Glutamatergic neuron (in vitro differentiated cells): ENCODE measurements at places on chromosomes 12 and 14. TPM values are rescaled to one million over a fixed set of nuclear protein-coding genes. Genes with fewer than 3 reads are reported as not detected.

DNA sequence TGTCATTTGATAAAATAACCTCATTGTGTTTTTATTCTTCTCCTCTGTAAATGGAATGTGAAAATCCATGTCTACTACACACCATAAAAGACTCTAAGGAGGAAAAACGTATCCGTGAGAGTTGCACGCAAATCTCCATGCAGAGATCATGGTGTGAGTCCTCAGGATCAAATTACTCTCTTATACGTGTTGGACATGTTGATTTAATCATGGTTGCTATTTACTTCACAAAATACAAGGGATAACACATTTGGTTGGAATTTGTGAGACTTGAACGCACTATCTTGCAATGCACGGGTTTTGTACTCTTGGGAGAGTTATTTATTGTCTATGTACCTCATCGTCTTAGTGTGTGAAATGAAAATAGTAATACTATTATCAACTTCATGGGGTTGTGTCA lies 128.0 kb upstream of the RASSF8 start:
- no peak overlapping the region for H3K27ac ChIP-seq
- no peak overlapping the region for H3K4me3 ChIP-seq
- peaks cover 21% of the 10 kb centered on the region for H3K4me1 ChIP-seq
- H3K36me3 ChIP-seq: no peaks in the 10 kb centered on the region

DNA sequence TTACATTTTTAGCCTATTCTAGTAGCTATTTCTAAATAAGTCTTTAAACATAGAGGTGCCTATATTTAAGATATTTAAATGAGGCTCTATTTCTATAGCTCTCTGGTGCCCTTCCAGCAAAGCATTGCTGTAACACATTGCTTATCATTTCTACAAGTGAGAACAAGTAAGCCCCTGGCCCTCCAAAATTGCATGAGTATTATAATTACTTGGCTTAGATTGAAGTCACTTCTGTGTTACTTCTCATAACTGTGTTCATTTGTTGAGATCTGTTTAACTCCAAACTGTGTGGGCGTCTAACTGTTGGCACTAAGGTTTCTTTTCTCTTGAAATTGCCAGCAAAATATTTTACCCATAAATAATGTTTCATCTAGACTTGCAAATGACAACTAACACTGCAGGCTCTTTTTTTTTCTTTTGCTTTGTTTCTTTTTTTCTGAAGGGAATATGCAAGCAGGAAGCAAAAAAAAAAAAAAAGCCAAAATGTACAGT lies 66.5 kb downstream of the DAD1 start:
- H3K36me3 ChIP-seq: no peaks in the 10 kb centered on the region
- no peak for DNase-seq
- no peak overlapping the region for H3K27ac ChIP-seq
- no peaks in the 10 kb centered on the region for H3K27me3 ChIP-seq

- H3K27ac ChIP-seq: no peak overlapping the region
- H3K4me3 ChIP-seq: no peak overlapping the region
- H3K4me1 ChIP-seq: no peaks in the 10 kb centered on the region
These were observed 7.2 kb upstream of the PKP2 start for GRCh38 chr12:32903763-32904162.

DNA sequence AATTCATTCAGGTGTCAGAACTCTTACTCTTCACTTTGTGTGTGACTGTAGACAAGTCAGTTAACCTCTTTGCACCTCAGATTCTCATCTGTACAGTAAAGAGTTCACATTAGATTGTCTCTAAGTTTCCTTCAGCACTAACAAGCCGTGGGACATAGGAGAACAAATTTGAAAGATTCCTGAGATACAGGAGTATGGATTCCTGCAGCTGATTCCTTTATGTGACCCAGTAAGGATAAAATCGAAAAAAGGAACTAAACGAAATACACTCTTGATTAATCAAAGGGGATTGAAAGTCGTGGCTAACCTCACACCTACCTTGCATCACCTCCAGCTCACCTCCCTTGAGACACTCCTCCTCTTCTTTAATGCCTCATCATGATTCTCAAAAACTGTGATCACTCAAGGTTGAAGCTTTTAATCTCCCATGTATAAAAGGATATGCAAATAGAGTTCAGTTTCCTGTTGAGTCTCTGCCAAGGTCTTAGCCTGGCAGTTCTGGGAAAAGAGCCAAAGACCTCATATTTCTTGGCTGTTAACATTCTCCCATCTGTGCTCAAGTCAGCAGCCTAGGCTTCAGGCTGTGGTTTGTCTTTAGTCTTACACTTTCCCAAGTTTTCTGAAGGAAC lies 156.6 kb downstream of the DAD1 start:
- no peak overlapping the region for H3K27ac ChIP-seq
- H3K27me3 ChIP-seq: no peaks in the 10 kb centered on the region
- peaks cover 6% of the 10 kb centered on the region for H3K4me1 ChIP-seq
- H3K4me3 ChIP-seq: no peak overlapping the region

GRCh38 chr12:56128670-56129205 lies 671 bp downstream of the ESYT1 start:
- H3K36me3 ChIP-seq: no peaks in the 10 kb centered on the region
- peaks cover 15% of the 10 kb centered on the region for H3K4me1 ChIP-seq
- peaks cover 15% of the 10 kb centered on the region for H3K27me3 ChIP-seq
- peak; percentile 31 for DNase-seq
- peak overlapping the region; percentile 95 for H3K27ac ChIP-seq

DNA sequence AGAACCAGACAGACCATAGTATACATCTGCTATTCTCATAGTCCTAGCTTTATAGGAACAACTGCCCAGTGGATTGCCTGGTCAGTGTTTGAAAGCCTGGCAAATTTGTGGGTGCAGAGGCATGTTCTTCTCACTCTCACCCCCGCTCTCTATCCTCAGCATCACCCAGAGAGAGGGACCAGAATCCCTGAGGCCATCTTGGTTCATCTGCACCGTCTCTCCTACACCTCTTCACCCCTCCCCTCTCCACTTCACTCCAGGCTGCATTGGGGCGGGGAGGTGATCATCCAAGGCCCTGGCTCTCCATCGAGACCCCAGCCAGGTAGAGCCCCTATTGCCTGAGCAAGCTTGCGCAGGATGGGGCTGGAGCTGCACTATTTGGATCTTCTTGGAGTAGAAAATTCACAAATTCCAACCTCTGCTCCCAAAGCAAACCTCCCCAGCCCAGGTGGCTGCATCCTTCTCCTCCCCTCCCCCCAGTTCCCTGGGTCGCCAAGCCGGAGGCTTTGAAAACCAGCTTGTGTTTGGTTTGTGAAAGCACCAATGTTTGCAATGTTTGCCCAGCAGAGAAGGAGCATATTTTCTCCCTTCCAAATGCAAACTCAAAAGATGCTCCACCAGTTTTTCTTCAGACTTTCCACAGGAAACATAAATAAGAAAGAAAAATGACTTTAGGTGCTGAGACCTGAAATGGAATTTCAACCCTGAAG lies 18.6 kb upstream of the COL2A1 start:
- H3K27me3 ChIP-seq: peaks cover 24% of the 10 kb centered on the region
- H3K36me3 ChIP-seq: no peaks in the 10 kb centered on the region
- no peak overlapping the region for H3K27ac ChIP-seq
- peaks cover 2% of the 10 kb centered on the region for H3K4me1 ChIP-seq

GRCh38 chr12:12267742-12268200 lies 927 bp upstream of the LRP6 start:
- DNase-seq: no peak
- peaks cover 5% of the 10 kb centered on the region for H3K27me3 ChIP-seq
- peak overlapping the region; percentile 93 for H3K4me3 ChIP-seq
- H3K36me3 ChIP-seq: peaks cover 3% of the 10 kb centered on the region
- H3K4me1 ChIP-seq: peaks cover 12% of the 10 kb centered on the region

- no peak overlapping the region for H3K27ac ChIP-seq
- DNase-seq: no peak
- no peak overlapping the region for H3K4me3 ChIP-seq
- H3K4me1 ChIP-seq: peaks cover 5% of the 10 kb centered on the region
- H3K27me3 ChIP-seq: peaks cover 6% of the 10 kb centered on the region
These were observed 32.9 kb downstream of the ESRRB start for GRCh38 chr14:76408877-76409276.

DNA sequence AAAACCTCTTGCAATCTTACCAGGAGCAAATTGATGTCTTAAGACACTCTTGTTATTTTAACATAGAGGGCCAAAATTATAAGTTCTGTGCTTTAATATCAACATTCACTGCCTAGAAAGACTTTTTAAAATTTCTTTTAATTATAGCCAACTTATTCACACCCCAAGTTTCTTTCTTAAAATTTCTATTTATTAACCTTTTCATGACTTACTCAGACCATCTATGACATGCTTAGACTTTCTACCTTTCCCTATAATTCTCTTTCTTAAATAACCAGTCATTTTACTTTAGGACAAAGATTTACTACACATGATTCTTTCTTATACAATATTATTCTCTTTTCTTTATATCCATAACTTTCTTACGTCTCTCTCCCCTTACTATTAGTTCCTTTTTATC lies 220.4 kb downstream of the NUBPL start:
- no peak overlapping the region for H3K4me3 ChIP-seq
- H3K4me1 ChIP-seq: no peaks in the 10 kb centered on the region
- peaks cover 11% of the 10 kb centered on the region for H3K36me3 ChIP-seq
- DNase-seq: no peak
- H3K27ac ChIP-seq: no peak overlapping the region
- no peaks in the 10 kb centered on the region for H3K27me3 ChIP-seq

DNA sequence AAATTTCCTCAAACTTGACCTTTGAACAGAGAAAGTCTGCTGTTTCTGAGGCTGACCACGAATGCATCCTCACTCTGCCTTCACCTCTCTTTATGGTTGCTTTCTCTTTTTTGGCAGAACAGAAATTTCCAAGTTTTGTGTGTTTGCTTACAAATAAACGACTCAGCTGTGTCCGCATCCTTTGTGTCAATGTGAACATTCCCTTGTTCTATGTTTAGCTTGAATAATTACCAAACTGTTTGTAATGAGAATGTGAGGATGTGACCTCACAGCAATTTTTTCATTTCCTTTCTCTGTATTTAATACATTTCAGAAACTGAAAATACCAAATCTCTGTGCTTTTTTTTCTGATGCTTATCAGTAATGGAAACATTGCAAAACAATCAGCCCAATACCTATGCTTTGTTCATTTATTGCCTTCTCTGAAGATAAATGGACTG lies 410.9 kb downstream of the EGLN3 start:
- H3K36me3 ChIP-seq: no peaks in the 10 kb centered on the region
- DNase-seq: no peak
- peaks cover 3% of the 10 kb centered on the region for H3K4me1 ChIP-seq
- H3K27me3 ChIP-seq: peaks cover 2% of the 10 kb centered on the region

- H3K27me3 ChIP-seq: peaks cover 1% of the 10 kb centered on the region
- H3K36me3 ChIP-seq: peaks cover 5% of the 10 kb centered on the region
- no peaks in the 10 kb centered on the region for H3K4me1 ChIP-seq
- DNase-seq: no peak
- H3K4me3 ChIP-seq: no peak overlapping the region
These were observed 30.0 kb downstream of the SENP1 start for GRCh38 chr12:48075832-48076231.

DNA sequence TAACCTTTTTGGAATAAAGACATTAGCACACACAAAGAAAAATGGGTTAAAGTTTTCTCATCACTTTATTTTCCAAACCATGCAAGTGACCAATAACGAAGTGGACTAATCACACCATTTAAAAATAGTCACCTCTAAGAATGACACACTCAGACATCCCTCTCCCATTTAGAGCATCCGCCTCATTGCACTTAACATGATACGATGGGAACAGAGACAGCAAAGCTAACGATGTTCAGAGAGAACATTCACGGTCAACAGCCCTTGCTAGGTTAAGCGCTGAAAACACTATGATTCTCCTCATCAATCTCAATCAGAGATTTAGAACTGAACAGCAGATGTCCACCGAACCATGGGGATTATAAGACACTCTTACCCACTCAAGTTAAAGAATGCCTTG lies 35.8 kb downstream of the NIN start:
- H3K4me1 ChIP-seq: peaks cover 63% of the 10 kb centered on the region
- H3K27ac ChIP-seq: peak overlapping the region; percentile 90
- no peak for DNase-seq
- peaks cover 7% of the 10 kb centered on the region for H3K36me3 ChIP-seq

- DNase-seq: no peak
- H3K27ac ChIP-seq: no peak overlapping the region
- H3K36me3 ChIP-seq: peaks cover 5% of the 10 kb centered on the region
- H3K4me1 ChIP-seq: no peaks in the 10 kb centered on the region
- no peak overlapping the region for H3K4me3 ChIP-seq
These were observed 56.7 kb upstream of the SLC24A4 start for GRCh38 chr14:92266216-92266615.

DNA sequence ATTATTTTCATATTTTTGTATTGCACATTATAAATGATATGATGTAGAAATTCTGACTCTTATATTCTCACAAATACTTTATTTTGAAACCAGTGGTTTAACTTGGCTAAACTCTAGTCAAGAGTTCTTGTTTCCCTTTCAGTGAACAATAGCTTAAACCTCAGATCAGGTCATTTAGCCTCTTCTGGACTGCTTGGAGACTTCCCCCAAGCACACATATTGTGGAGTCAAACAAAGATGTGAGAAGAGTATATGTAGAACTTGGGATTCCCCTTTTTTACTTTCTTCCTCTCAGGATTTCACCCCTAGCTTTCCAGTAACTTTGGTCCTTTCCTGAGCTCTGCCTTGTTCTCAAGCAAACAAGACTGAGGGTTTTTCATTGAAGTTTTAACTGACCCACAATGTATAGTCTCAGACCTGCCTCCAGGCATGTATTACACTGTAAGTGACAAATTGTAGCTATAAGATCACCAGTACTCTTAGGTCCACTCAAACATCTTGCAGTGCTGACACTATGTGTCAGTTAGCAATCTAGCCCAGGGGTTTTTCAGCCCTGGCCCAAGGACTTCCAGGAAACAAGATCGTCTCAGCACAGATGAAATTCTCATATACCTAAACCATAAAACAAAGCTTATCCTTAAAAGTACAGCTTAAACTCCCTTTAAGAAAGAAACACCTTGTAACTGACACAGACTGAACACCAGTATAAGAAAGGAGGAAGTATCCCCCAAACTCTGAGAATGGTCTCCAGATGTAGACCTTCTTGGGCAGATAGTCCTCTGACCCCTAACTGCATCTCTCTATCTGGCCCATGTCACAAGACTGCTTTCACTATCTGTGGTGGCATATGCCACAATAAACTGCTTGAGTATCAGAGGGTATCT lies 98.6 kb downstream of the SLC6A15 start:
- no peak for DNase-seq
- no peak overlapping the region for H3K4me3 ChIP-seq
- H3K4me1 ChIP-seq: no peaks in the 10 kb centered on the region
- H3K27ac ChIP-seq: no peak overlapping the region
- H3K36me3 ChIP-seq: no peaks in the 10 kb centered on the region

DNA sequence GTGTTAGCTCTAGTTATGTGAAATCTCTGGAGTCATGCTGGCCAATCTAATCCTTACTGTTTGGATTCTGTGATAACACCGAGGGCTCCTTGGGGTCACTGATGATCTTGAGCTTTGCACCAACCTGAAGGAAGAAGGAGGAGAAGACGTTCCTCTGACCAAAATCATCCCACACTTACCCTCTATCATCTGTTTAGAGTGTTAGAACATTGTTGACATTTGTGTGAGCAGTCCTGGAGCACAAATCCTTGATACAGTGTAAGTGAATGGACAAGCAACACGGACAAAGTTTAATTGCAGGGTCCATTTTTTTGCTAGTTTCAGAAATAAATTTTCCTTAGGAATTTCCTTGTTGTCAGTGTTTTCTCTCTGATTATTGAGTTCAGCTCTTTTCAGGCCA lies 181.7 kb downstream of the AKAP6 start:
- H3K27me3 ChIP-seq: peaks cover 14% of the 10 kb centered on the region
- H3K4me3 ChIP-seq: no peak overlapping the region
- H3K36me3 ChIP-seq: no peaks in the 10 kb centered on the region
- H3K4me1 ChIP-seq: peaks cover 13% of the 10 kb centered on the region

DNAJC22 gene
- total RNA-seq: 4.5 TPM

PROX2 gene
- total RNA-seq: not detected

KRT75 gene
- not detected for total RNA-seq

GRIP1 gene
- 67.1 TPM for total RNA-seq

GCN1 gene
- total RNA-seq: 173 TPM

ABCC9 gene
- total RNA-seq: 17.7 TPM
